Stimulated activated CD8-positive, alpha-beta memory T cell treated with anti-CD3 and anti-CD28 coated beads, Interleukin-7, amount 100 ng/mL, for 48 hours (primary cell): ENCODE measurements at places on chromosomes 7 and 10.

DNA sequence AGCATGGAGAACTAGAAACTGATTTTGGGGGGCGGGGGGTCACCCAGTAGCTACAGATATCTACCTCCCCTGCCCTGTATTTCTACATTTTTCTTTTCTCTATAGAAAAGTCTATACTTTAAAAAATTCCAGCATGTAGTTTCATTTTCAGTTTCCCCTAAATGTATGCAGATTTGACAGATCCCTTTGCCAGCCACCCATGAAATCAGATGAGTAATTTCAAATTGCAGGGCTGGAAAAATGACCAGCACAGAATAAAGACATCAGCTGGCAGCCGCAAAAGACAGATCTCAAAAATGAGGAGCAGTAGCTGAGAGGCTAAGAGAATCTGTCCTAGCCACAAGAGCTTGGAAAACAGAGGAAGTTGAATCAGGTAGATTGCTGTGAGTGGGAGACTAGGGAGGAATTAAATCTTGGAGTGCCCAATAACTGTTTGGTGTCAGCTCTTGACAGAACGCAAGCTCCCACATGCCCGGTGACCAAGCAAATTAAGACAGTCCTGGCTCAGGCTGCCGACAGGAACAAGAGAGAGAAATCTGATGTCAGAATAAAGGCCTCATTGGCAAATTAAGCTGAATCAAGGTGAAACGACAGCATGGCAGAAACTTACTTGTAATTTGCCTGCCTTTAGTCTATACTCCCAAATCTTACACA, 24.5 kb downstream of the ADRB1 start:
- DNase-seq = no peak

DNA sequence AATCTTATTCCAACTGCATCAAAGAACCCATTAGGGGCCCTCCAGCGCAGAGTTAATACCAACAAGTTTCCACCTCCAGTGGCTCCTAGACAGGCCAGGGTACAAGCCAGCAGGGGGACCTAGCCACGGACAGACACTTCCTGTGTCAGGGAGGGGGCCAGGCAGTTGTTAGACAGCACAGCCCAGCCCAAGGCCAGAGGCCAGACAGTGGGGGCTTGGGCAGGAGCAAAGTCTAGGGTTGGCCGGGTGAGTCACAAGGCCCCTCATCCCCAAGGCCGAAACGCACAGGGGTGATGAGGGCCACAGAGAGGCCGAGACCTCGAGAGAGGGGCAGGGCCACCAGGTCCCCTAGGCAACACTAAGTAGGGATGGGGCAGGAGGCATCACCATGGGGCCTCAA, 19.3 kb upstream of the OPTN start:
- no peak for DNase-seq

DNA sequence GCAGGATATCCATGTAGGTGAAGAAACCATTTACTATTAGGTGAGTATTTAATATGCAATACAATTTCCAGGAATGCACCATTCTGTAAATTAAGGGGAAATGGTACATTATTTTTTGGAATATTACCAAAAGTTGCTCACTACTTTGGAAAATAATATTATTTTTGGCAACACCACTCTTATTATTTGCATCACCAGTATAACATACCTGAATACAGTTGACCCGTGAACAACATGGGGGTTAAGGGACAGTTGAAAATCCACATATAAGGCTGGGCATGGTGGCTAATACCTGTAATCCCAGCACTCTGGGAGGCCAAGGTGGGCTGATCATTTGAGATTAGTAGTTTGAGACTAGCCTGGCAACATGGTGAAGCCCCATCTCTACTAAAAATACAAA, 21.2 kb upstream of the FHIP2A start:
- no peak for DNase-seq

- DNase-seq = no peak
Measured at GRCh38 chr7:47601119-47601880, 19.4 kb upstream of the TNS3 start.

GRCh38 chr7:151143261-151144015, 24.1 kb downstream of the GBX1 start:
- no peak for DNase-seq

- no peak for DNase-seq
Measured at GRCh38 chr10:83517456-83517855, 621.9 kb upstream of the GHITM start.

DNA sequence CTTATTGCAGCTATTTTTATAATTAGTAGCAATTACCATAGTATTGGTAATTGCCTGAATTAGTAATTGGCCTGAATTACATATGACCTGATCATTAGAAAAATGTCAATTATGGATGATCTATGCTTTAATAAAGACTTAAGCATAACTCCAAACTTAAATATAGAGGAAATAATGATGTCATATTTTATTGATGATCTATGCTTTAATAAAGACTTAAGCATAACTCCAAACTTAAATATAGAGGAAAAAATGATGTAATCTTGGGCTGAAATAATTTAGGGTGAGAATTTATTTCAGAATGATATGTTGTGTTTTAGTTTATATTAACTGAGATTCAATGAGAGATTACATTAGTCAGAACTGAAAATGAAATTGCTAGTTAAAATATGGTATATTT, 266.0 kb upstream of the DKK1 start:
- no peak for DNase-seq

- no peak for DNase-seq
Measured at GRCh38 chr7:137696988-137697387, 149.8 kb downstream of the DGKI start.

DNA sequence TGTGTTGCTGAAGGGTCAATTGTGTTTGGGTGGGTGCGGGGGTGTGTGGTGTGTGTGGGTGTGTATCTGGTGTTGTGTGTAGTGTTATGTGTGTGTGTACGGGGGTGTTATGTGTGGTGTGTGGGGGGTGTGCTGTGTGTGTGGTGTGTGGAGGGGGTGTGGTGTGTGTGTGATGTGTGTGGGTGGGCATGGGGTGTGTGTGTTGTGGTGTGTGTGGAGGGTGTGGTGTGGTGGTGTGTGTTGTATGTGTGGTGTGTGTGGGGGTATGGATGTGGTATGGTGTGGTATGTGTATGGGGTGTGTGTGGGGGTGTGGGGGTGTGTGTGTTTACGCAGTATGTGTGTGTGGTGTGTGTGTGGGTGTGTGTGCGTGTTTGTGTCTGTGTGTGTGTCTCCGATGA, 110.8 kb downstream of the ZNF22 start:
- no peak for DNase-seq

- no peak for DNase-seq
Measured at GRCh38 chr10:14945108-14945507, 8.8 kb downstream of the DCLRE1C start.

DNA sequence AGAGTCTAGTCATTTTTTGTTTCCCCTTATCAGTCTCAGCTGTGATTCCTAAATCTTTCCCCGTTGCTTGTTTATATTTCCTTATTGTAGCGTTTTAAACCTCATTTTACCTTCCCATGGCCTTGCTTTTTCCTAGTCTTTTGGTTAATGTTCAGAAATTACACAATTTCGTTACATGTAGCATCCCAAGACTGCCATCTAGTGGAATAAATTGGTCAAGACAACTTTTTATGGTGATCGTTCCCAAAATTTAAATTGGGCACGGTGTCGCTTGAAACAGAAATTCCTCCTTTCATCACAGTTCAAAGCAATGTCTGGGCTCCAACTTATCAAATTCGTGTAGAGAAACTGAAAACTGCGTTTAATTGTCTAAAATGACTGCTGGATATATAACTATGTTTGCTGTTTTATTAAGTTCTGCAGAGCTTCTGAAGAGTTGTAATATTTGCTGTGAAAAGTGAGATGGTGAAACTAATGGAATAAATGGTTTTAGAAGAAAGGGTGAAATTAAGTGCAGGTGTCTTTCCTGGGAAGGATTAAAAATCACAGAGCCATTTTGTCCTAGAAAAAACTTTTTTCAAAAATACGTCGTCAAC, 370.2 kb downstream of the PHF14 start:
- no peak for DNase-seq

DNA sequence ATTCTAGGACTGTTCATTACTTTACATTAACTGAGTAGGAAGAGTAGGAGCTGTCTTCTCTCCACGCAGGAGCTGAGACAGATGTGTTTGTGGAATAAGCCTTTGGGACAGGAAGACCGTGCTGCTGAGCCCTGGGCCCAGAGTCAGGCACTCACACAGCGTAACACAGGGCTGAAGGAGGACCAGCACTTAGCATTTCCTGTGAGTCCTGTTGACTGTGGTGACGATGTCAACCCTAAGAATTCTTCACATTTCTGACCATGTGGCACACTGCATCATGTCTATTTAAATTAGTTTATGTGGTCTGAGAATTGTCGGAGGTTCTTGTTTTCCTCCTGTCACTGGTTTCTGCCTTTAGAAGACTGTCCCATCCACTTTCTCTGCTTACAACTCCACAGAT, 117.2 kb downstream of the PIP4K2A start:
- no peak for DNase-seq

DNA sequence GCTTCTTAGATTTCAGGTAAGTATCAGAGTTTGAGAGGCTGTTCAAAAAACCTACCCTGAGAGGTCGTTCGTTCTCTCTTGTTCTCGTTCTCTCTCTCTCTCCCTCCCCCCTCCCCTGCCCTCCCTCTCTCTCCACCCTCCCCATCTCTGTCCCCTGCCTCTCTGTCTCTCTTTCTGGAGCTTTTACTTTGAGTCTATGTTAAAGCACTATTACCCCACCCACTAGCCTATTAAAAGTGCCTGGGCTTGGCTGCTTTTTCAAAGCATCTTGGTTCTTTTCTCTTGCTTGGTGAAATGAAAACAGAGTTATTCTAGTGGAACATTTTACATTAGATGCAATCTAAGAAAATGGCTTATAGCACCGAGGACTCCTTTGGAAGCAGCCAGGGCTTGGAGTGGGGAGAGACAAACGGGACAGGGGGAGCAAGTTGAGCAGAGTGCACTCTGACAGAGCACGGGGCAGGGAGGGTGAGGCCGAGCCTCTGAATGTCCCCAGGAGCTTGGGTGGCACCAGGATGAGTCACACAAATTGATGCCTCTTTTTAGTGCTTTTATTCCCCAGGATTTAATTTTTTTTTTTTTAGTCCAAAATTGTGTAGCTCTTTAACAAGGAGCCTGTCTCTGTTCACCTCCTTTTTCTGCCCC, 134.3 kb downstream of the CFAP58 start:
- no peak for DNase-seq

DNA sequence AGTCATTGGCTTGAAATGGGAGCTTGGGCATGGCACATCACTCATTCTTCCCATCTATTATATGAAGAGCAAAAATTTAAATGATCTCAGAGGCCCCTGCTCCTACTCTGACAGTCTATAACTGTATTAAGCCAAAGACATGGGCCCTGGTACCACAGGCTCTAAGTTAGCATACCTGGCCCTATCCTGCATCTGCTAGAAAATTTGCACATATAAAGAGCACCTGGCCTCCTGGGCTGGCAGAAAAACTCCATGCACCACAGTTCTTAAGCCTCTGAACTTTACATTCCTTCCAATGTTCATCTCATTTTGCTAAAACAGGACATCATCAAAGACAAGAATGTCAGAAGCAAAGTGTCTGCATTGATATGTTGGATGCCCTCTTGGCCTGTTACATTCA, 29.6 kb upstream of the ANK3 start:
- DNase-seq = no peak

DNA sequence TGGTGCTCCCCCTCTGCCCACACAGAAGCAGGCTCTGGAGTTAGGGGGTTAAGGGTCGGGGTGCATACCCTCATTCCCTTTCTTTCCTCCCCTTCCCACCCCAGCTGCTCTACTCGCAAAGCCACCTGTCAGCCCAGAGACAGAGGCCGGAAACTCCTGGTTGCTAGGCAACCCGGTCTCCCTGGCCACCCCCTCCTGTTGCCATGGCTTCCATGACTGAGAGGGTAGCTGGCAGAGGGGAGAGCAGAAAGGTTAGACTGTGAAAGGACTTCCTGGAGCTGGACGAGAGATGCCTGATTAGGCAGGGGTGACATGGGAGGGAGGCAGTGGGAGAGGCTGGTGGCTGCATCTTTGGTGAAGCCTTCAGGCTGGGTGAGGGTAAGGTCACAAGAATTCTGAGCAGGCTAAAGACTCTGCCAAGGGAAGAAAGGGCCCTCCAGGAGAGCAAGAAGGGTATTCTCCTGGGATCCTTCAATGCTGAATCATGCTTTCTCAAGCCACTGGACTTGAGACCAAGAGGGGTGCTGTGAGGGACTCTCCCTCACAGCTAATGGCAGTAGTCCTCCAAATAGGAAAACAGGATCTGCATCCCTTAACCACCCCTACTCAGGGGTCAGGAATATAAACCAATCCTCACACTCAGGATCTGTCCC, 5.4 kb downstream of the PSD start:
- no peak for DNase-seq

- no peak for DNase-seq
Measured at GRCh38 chr10:120478386-120478785, 21.4 kb downstream of the PLPP4 start.

GRCh38 chr10:86871563-86872183, 85.7 kb downstream of the MMRN2 start:
- DNase-seq = no peak
